Activated CD8-positive, alpha-beta memory T cell treated with anti-CD3 and anti-CD28 coated beads for 24 hours (primary cell): ENCODE measurements at places on chromosomes 11 and 22.

- no peak for DNase-seq
Measured at GRCh38 chr11:121965330-121965729, 150.7 kb downstream of the BLID start.

GRCh38 chr11:42709216-42709615 lies 602.6 kb upstream of the API5 start:
- no peak for DNase-seq

DNA sequence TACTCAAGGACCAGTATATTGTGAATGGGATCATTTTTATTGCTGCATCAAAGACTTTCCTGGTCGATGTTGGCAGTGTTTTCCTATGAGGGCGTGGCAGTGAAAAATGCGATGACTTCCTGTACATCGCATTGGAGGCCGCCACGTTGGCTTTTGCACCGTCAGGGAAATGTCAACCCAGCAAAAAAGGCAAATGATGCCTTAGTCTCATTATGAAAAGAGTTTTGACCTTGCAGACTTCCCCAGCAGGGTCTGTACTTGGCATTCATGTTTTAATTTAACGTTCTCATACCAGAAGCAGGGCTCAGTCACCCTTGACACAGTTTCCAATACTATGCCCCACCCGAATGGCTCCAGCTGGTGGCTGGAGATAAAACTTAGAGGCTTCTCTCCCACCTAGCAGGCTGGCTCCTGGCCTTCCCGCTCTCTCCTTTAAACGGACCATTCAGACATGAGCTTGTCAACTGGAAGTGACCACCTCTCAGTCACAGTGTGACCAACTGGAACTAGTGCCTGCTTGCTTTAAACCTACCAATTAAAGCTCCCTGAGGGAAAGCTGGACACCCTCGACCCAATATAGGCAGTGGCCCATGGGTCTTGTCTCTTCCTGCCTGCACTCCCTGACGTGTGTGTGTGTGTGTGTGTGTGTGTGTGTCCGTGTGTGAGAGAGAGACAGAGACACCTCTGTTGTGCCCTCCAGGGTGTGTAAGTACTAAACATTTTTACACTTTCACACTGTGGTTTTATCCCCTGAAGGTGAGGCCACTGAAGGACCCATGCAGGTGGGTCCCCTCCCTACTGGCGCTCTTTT lies 8.7 kb upstream of the GDPD5 start:
- no peak for DNase-seq

DNA sequence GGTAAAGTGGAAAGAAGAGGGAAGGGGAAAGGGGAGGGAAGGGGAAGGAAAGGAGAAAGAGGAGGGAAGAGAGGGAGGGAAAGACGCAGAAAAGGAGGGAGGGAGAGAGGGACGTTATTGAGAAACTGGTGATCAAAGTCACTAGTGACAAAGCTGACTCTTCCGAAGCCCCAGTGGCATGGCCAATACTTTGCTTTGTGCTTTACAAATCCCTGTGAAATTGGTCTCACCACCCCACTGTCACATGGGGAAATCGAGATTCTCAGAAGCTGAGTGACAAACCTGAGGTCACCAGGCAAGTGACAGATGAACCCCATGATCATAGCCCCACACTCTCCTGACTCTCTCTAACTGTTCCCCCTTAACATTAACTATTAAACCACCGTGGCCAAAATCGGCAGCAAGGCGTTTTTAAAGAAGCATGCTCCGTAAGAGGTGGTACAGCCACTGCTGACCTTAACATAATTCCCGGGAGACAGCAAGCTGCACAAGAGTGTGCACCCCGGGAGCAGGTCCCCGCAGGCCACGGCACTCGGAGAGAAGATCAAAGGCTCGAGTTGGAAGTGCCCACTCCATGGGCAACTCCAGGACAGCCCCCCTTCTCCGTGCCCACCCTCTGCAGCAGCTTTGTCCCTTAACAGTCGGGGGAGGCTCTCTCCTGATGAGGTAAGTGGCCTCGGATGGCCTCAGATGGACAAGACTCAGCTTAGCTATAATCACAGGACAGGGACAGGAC lies 34.8 kb downstream of the CELSR1 start:
- no peak for DNase-seq

DNA sequence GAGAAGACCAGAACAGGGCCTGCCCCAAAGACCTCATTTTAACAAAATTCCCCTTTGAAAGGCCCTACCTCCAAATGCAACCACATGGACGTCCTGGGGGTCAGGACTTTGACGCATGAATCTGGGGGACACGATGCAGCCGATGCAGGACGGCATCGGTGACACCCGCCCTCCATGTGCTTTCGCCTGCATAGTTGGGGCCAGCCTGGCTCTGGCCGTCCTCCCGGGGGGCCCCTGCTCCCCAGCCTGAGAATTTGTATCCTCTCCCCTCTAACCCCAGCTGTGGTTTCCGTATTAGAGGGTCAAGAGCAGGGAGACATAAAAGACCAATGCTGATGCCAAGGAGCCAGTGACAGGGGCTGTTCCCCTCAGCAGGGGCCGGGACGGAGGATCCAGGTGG lies 18.4 kb upstream of the BRSK2 start:
- DNase-seq = no peak

GRCh38 chr22:33450756-33451155 lies 392.6 kb upstream of the SYN3 start:
- no peak for DNase-seq

DNA sequence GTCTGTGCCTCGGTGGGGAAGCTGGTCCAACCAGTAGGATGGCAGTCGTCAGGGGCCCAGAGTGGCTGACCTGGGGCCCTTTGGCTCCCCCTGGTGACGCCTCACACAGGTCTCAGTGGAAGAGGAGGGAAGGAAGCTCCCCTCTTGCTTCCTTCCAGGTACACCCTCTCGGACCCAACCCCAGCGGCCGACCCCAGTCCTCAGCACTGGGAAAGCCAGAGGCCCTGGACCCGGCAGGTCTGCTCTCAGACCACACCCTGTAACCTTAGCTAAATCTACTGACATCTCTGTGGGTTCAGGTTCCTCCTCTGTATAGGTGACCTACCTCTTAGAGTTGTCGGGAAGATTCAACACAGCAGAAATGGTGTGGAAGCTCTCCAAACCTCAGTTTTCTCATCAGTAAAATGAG lies 3.4 kb upstream of the SCUBE1 start:
- DNase-seq = peak; percentile 87

DNA sequence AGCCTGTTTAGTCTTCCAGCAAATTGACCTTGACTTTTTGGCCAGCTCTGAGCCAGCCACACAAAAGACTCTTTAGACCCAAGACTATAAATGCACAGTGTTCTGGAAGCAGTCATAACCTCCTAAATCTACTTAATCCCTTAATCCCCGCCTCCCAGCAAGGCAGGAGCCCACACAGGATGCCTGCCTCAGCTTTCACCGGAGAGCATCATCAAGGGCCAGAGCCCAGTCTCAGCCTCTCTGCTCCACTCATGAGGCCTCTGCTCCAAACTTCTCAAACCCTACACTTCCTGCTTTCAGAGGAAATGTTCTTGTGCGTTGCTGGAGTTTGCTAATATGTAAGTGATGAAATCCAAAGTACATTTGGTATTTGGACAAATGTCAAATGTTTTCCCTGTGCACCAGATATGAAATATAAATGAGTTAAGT lies 57.9 kb upstream of the FSHB start:
- no peak for DNase-seq

- DNase-seq = no peak
Measured at GRCh38 chr22:21860491-21861039, 6.9 kb downstream of the MAPK1 start.

GRCh38 chr11:104361975-104362374 lies 198.0 kb upstream of the PDGFD start:
- DNase-seq = no peak

GRCh38 chr22:31451709-31452571 lies 37.7 kb downstream of the EIF4ENIF1 start:
- peak; percentile 49 for DNase-seq

GRCh38 chr11:8091721-8092120 lies 10.7 kb downstream of the TUB start:
- DNase-seq = peak; percentile 44
